ENCODE measurements at places on chromosomes 2 and 18. TPM values are rescaled to one million over a fixed set of nuclear protein-coding genes. Genes with fewer than 3 reads are reported as not detected.

DNA sequence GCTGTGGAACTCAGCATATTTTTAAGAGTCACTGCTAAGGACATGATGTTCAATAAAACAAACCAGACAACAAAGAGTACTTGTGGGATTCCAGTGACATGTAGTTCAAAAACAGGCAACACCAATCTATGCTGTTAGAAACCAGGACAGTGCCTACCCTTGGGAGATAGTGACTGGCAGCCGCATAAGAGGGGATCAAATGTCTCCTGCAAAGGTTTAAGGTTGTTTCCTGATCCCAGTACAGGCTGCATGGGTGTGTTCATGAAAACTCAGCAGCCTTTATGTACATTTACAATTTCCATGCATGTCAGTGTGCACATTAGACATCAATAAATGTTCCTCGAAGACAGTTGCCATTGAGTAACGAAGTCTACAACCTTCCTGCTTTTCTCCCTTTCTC is 183.8 kb downstream of the PID1 start:
- no peaks in the 10 kb centered on the region for H3K36me3 ChIP-seq
- DNase-seq = no peak

GRCh38 chr2:231041061-231041689 is 3.9 kb downstream of the C2orf72 start:
- H3K27me3 ChIP-seq = peaks cover 21% of the 10 kb centered on the region
- no peak for DNase-seq
- peaks cover 7% of the 10 kb centered on the region for H3K4me1 ChIP-seq

DNA sequence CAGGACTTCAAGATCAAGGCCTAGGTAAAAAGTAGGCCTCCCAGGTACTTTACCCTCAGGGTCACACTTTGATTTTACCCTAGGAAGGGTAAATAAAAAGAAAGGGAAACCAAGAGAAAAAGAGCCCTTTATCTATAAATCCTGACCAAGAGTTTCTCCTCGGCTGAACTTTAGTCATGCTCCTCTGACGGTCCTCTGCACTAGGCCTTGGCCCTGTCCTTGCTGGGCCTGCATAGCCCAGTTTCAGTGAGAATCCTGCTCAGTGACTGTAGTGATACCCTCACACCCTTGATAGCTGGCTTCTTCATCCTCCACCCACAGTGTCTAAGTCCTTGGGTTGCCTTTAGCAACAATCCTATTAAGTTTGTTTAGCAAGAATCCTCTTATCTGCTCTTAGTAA is 20.5 kb upstream of the ITSN2 start:
- no peaks in the 10 kb centered on the region for H3K36me3 ChIP-seq
- H3K4me1 ChIP-seq = no peaks in the 10 kb centered on the region

The SH3BP4 gene
- 0.39 TPM for total RNA-seq

The CCDC93 gene
- 67.4 TPM for total RNA-seq

Measured in natural killer cell (primary cell).